ENCODE measurements at places on chromosomes 12 and 14.
A peak's percentile ranks its signal among the peaks of the same experiment; 100 is the strongest.

DNA sequence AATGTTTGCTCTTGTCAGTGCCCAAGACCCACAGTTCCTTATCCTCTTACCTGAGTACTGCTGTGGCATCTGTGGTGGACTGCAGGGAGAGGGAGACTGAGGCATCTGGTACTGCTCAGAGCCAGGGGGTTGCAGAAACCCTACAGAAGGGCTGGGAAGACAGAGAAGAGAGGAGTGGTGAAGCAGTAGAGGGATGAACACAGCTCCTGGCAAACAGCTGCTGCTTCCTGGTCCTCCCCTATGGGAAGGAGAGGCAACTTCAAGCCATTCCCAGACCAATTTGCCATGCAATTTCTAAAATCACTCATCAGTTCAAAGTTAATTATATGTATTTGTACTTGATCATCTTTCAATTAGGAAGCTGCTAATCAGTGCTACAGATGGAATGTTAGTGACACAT lies 15.7 kb upstream of the STAC3 start:
- DNase-seq, result no peak

DNA sequence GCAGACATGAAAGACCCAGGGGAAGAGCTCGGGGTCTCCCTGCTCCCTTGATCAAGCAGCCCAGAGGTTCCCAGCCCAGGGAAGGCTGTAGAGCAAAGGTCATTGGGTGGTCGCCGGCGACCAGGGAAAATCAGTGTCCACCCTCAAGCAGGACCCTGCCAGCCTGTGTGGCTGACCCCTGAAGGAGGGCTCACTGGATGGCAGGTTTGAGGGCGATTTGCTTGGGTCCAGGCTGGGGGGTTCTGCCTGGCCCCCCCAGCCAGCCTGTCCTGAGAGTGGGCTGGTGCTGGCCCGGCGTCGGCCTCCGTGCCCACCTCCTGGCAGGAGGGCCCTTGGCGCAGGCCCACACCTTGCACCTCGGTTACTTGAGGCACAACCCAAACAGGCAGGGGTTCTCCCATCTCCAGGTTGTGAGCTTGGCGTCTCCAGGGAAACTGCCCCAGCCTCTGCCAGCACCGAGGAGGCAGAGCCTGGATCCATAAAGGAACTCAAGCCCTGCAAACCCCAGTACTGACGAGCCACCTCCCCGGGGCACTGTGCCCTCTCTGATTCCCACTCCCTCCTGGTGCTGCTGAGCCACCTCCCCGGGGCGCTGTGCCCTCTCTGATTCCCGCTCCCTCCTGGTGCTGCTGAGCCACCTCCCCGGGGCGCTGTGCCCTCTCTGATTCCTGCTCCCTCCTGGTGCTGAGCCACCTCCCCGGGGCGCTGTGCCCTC lies 329.0 kb upstream of the SFSWAP start:
- DNase-seq, result no peak

DNA sequence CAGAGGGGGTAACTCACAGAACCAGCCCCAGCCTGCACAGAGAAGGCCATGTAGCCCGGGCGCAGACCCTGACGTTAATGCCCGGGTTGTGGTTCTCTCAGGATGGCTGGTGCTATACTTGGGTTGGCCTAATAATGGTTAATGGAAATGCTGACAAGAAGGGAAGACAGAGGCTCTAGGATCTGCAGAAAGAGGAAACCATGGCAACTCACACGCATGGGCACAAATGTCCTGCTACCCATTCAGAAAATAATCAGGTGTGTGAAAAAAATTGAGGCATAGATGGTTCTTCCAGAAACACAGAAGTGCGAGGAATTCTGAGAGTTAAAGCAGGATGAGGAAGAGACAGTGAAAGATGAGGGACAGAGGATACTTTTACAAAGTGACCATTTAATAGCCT lies 33.8 kb downstream of the APPL2 start:
- no peak for DNase-seq

GRCh38 chr14:33767586-33768457 lies 183.1 kb downstream of the EGLN3 start:
- DNase-seq, result no peak

- DNase-seq, result peak; percentile 77
Measured at GRCh38 chr12:54596526-54596946, 8.1 kb upstream of the PPP1R1A start.

DNA sequence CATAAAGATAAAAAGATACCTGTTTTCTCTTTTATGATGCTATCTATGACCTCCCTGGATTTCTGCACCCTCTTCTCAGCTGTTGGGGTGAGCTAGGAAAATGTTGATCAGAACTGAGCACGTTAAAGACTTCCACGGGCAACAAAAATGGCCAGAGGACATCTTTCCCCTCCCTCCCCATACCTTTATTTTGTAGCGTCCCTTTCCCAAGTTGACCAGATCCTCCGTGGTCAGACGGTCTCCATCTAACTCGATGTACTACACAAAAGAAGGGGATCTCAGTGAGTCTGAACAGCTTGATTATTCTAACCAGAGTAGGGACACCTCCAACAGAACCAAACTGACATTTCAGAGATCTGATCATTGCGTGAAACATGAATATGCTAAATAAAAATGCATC lies 2.2 kb downstream of the HAL start:
- DNase-seq, result no peak

GRCh38 chr14:61315313-61315712 lies 6.1 kb upstream of the PRKCH start:
- DNase-seq, result no peak

- no peak for DNase-seq
Measured at GRCh38 chr14:40252817-40253447, 820.7 kb upstream of the FBXO33 start.

GRCh38 chr14:91059576-91060350 lies 678 bp downstream of the RPS6KA5 start:
- peak; percentile 76 for DNase-seq

Data from activated naive CD4-positive, alpha-beta T cell treated with anti-CD3 and anti-CD28 coated beads for 36 hours (primary cell).